Mesothelial cell of epicardium (in vitro differentiated cells): ENCODE measurements at places on chromosomes 3 and 15.

DNA sequence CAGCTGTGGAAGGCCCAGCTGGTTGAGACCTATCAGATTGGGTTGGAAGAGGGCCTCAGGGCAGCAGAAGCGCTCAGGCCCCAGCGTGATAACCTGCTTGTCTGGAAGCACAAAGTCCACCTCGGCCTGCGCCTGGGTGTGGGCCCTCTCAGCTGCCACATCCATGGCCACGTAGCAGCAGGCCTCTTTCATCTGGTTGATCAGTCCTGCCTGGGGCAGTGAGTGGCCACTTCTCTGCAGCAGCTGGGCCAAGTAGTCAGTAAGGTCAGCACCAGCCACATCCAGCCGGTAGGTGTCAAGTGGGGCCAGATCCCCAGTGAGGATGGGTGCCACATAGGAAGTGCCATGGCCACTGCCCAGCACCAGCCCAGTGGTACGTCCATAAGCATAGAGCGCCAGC, 3.9 kb upstream of the CAMKV start:
- H3K27ac ChIP-seq: no peak overlapping the region
- no peaks in the 10 kb centered on the region for H3K36me3 ChIP-seq
- H3K4me3 ChIP-seq: no peak overlapping the region
- H3K4me1 ChIP-seq: no peaks in the 10 kb centered on the region
- DNase-seq: no peak

GRCh38 chr15:64224511-64224910, 61.7 kb upstream of the PPIB start:
- no peak for DNase-seq
- no peak overlapping the region for H3K4me3 ChIP-seq
- peaks cover 17% of the 10 kb centered on the region for H3K4me1 ChIP-seq
- H3K36me3 ChIP-seq: peaks cover 7% of the 10 kb centered on the region
- no peaks in the 10 kb centered on the region for H3K27me3 ChIP-seq

GRCh38 chr15:89777782-89778380, 1.7 kb downstream of the MESP2 start:
- peaks cover 13% of the 10 kb centered on the region for H3K4me1 ChIP-seq
- H3K27me3 ChIP-seq: no peaks in the 10 kb centered on the region
- no peak for DNase-seq
- H3K4me3 ChIP-seq: no peak overlapping the region
- H3K36me3 ChIP-seq: no peaks in the 10 kb centered on the region

- no peak overlapping the region for H3K27ac ChIP-seq
- peaks cover 86% of the 10 kb centered on the region for H3K27me3 ChIP-seq
- H3K36me3 ChIP-seq: no peaks in the 10 kb centered on the region
- H3K4me3 ChIP-seq: peak overlapping the region; percentile 29
- no peaks in the 10 kb centered on the region for H3K4me1 ChIP-seq
- no peak for DNase-seq
Measured at GRCh38 chr3:14602006-14602803, 49.4 kb upstream of the CCDC174 start.

DNA sequence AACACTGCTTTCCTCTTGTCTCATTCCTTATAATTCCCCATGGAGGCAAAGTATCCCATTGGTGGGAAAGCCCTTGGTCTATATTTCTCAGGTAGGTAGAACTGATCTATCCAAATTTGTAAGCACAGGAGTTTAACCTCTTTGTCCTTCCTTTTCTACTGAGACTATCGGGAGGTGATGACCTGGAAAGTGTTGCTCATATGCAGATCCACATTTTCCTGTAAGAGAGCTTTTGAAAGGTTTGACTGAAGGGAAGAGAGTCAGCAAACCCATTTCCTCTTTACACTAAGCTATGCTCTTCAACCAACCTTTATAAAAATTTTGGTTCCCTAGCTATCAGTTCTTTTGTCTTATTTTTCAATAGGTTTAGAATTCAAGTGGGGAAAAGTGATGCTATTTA, 200.7 kb downstream of the TIGIT start:
- H3K27me3 ChIP-seq: no peaks in the 10 kb centered on the region
- no peaks in the 10 kb centered on the region for H3K36me3 ChIP-seq
- H3K27ac ChIP-seq: no peak overlapping the region
- H3K4me1 ChIP-seq: peaks cover 3% of the 10 kb centered on the region

DNA sequence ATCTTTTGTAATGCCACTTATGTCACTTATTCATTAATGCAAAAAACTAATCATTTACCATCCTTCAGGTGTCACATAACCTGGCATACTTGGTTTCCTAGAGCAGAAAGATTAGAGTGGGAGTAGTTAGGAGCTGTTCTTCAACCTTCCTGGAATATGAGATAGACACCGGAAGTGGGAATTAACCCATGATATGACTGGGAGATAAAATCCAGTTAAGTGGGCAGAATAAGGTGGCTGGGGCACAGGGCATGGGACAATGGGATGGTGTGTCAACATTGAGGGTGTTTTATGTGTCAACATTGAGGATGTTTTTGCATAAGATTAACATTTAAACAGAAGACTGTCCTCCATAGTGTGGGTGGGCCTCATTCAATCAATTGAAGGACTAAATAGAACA, 94.3 kb upstream of the CBLB start:
- no peak for DNase-seq
- H3K4me3 ChIP-seq: no peak overlapping the region

- H3K36me3 ChIP-seq: peaks cover 12% of the 10 kb centered on the region
- DNase-seq: no peak
- no peaks in the 10 kb centered on the region for H3K27me3 ChIP-seq
- H3K27ac ChIP-seq: peak overlapping the region; percentile 20
Measured at GRCh38 chr3:178329936-178330335, 206.3 kb upstream of the KCNMB2 start.

DNA sequence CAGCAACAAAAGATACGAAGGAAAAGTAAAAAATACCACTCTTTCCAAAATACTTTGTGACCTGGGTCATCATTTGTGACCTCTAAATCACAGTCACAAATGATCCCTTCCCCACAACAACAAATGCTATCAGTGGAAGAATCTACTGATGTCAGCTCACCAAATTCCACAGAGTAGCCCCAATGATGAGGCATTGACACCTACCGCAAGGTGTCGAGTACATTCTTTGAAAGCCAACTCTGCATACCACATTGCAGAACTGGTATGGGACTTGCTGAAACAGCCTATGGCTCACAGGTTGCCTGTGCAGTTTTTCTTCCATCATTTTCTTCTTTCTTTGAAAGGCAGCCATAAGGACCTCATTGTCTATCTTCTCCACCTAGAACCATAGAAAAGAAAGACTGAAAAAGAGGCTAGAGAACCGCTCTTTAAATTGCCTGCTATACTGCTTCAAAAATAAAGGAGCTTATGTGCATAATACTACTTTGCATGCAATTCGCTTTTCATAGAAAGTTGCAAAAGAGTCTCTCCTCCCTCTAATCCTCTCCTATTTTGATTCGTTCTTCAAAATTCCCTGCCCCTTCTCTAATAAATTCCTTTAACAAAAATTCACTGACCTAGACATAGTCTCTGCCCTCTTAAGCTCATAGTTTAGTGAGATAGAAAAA, 21.4 kb upstream of the KPNA1 start:
- no peaks in the 10 kb centered on the region for H3K27me3 ChIP-seq
- H3K4me3 ChIP-seq: no peak overlapping the region
- no peaks in the 10 kb centered on the region for H3K4me1 ChIP-seq
- H3K27ac ChIP-seq: no peak overlapping the region
- H3K36me3 ChIP-seq: peaks cover 48% of the 10 kb centered on the region
- no peak for DNase-seq

- H3K4me3 ChIP-seq: no peak overlapping the region
- DNase-seq: no peak
- H3K27ac ChIP-seq: no peak overlapping the region
- no peaks in the 10 kb centered on the region for H3K36me3 ChIP-seq
- no peaks in the 10 kb centered on the region for H3K4me1 ChIP-seq
Measured at GRCh38 chr3:121531269-121531668, 14.5 kb downstream of the POLQ start.

DNA sequence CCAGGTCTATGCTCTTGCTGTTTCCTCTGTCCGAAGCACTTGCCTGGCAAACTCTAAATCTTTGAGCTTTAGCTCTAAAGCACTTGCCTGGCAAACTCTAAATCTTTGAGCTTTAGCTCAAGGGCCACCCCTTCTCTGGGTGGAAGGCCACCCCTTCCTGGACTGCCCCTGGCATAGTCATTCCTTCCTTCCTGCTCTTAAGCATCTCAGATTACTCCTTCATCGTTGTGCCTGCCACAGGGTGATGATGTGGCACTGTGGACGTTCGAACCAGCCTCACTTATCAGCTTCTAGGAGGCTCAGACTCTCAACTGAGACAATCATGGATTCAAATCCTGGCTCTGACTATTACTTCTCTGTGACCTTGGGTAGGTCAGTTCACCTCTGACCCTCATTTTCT, 10.5 kb upstream of the CRABP1 start:
- DNase-seq: no peak
- no peaks in the 10 kb centered on the region for H3K36me3 ChIP-seq
- no peak overlapping the region for H3K4me3 ChIP-seq
- peaks cover 15% of the 10 kb centered on the region for H3K27me3 ChIP-seq
- H3K4me1 ChIP-seq: peaks cover 12% of the 10 kb centered on the region

DNA sequence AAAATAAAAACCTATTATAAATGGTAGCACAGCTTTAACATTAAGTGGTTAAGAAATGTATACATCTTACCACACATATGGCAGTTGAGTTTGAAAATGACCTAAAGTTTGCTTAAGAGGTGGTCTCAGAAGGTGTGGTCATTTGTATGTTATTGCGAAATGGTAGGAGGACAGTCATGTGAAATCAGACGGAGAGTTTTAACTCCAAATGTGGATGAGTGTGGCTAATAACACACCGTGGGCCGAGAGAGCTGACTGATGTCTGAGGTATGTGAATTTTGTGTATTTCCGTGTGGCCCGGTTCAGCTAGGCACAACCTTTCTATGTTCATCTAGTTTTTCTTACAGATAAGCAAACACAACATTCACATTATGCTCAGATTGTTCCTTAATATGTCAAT, 71.9 kb downstream of the ARNT2 start:
- no peaks in the 10 kb centered on the region for H3K27me3 ChIP-seq
- no peak for DNase-seq
- H3K4me1 ChIP-seq: peaks cover 8% of the 10 kb centered on the region
